ENCODE measurements at places on chromosomes 12 and 14. TPM values are rescaled to one million over a fixed set of nuclear protein-coding genes. Genes with fewer than 3 reads are reported as not detected.

GRCh38 chr14:68771631-68772030, 21.2 kb downstream of the ZFP36L1 start:
- no peak for DNase-seq

DNA sequence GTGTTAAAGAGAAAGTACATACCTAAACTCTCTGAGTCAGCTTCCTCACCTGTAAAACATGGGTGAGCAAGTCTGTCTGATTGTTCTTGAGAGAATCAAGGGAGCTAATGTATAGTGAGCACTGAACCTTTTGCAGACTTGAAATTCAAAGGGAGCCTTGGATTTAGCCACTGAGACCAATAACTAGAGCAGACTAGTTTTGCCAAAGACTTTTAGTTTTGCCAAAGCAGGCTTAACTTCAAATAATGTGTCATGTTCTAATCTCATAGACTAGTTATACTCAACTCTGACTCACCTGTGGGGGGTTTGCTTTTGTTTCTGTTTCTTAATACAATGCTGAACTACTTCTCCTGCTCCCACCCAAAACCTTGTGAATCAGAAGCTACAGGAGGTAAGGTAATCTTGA, 123.7 kb downstream of the SLC25A21 start:
- DNase-seq = no peak

DNA sequence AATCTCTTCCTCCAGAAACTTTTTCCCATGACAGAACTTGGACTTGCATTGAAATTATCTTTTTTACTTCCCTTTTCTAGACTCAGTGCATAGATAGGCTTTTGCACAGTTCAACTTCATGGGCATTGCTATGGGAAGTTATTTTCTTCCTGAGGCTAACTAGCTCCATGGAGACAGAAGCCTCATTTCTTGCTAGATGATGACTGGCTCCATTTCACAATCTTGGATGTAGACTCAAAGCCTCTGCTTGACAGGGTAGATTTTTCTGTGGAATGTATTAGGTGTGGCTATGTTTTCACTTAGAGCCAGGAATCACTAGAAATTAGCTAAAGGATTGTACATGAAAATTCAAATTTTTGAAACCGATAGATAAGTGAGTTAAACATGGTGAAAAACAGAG, 884.1 kb upstream of the MGAT4C start:
- no peak for DNase-seq

The ABHD12B gene
- not detected for total RNA-seq

DNA sequence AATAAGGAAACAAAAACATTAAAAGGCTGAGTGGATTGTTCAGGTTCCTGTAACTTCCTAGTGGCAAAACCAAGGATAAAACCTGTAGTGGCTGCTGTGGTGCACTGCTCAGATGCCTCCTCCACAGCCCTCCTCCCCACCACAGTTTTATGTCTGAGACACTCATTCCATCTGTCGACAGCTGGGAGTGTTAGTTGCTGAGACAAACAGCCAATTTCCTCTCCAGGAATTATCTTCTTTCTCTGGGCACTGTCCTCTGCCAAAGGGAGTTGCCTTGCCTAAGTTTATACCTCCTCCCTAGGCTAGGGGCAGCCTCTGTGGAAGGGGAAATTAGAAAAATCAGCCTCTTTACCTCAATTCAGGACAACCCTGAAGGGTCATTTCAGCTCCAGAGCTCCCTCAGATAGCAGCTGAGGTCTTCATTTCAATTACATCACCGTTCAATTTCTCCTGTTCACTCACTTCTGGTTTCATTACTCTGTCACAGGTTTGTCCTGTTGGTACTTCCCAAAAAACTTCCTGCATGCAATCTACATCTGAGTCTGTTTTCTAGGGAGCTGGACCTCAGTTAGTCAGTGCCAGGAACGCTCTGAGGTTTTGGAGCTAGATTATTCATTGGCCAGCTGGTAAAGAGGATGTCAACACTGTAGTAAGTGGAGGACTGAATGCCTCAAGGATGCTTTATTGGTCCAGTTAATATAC, 74.9 kb upstream of the ATP2B1 start:
- no peak for DNase-seq

The CCDC175 gene
- total RNA-seq = not detected

- no peak for DNase-seq
Observed at GRCh38 chr12:24664161-24664880, 284.6 kb downstream of the BCAT1 start.

The MYO1H gene
- not detected for total RNA-seq

DNA sequence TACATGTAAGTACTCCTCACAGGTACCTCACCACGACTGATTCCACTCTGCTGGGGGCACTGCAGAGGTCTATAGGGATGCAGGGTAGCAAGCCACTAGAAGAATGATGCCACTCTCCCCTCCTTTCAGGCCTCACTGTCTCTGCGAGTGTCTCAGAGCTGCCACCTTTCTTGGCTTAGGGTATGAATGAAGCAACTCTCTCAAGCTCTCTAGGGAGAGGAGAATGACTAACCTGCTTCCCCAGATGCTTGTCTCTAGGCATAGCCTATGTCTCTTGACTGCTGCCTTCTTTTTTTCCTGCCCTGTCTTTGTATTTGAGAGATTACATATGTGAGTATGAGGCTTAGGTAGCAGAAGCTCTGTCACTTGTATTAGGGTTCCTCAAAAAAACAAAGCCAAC, 566.5 kb upstream of the ATP2B1 start:
- DNase-seq = no peak

- DNase-seq = no peak
Observed at GRCh38 chr12:85814071-85814470, 22.1 kb downstream of the RASSF9 start.

DNA sequence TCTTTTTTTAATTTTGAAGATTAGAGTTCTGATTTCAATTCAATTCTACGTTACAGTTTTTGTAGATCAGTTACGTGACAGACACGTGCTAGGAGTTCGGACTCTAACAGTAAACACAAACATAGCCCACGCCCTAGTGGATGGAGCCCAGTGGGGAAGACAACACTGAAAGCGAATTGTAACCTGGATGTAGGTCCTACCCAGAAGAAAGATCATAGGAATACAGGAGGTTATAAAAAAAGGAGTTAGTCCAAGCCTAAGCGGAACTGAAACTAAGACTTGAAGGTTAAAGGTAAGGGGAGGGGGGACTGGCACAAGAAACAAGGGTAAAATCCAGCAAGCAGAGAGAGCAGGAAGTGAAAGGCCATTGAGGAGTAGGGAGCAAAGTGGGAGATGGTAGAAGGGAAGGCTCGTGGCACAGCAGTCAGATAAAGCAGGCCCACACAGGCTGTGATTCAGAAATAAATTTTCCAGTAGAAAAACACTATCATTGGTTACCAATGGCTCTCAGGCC, 15.7 kb upstream of the CRY1 start:
- no peak for DNase-seq

DNA sequence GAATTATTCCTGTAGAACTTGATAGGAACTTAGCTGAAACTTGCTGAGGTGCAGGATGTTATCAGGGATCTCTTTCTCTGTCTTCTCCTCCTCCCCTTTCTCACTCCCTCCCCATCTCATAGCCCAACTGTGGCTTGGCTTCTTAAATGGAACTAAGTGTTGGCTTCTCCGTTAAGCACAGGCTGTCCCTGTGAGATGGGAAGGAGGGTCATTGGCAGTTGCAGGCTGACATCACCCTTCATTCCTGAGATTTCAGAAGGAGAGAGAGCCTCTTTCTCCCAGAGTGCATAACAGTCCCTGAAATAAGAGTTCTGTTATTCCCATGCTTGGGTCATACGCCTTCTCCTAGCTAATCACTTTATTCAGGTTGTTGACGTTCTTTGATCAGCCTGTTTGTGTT, 162.0 kb downstream of the UNC79 start:
- DNase-seq = no peak

DNA sequence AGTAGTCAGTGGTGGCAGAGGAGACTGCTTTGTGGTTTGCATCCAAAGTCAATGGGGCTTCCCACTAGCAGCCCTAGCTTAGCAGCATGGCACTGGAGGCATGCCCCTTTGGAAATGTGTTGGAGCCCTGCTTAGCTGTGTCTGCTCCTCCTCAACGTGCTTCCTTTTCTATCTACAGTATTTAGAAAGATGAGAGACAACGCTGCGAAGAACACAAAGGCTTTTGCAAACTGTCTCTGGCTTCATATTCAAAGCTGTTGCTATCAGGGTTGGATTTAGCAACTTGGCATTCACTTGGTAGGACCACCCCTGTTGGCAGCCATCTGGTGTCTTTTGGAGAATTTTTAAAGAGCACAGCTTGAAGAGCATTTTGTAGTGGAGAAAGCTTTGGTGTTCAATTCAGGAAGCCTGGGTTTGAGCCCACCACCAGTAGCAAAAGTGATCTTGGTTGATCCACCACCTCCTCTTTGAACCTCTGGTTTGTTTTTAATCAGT, 82.1 kb upstream of the CCDC196 start:
- DNase-seq = no peak

DNA sequence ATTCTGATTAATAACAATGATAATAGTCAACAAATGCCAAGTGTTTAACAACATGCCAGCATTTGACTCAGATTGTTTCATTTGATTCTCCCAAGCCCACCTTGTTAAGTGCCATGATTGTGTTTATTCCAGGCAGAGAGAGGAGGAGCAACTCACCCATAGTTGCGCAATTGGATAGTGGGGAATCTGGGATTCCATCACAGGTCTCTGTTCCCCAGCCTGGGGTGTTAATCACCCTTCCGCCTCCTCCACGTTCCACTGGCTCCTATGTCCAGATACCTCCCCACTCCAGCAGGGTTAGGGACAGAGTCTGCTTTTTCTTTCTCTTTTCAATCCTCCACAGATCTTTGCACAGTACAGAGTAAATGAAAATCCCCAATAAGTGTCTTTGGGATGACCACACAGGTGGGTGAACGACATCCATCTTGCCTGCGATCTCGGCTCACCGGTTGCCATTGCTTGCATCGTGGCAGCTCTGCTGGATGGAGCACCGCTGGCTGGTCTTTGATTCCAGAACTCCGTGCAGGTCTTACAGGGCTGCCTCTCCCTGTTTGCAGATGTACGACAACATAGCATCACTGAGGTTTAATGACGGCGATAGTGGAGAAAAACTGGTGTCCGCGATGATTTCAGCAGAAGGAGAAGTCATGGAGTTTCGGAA, 78.8 kb downstream of the DNAH10 start:
- DNase-seq = no peak

DNA sequence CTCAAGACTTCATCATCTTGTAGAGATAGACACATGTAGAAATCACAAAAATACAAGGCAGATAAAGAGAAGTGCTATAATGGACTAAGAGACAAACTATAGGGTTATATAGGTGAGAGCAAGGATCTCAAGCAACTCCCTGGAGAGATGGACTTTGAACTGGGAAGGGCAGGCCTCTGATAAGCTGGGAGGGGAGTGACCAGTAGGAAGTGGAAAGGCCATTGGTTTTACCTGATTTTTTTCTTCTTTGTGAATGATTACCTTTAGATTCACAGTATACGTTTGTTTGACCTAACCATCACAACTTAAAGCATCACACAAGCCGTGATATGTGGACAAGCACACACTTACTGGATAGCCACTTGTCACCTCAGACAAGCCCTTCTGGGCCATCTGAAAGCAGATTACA, 5.2 kb upstream of the TEP1 start:
- DNase-seq = no peak

GRCh38 chr14:81559385-81559784, 25.7 kb upstream of the SEL1L start:
- DNase-seq = no peak

The KCNH3 gene
- total RNA-seq = not detected

The ETFBKMT gene
- 2.6 TPM for total RNA-seq

- no peak for DNase-seq
Observed at GRCh38 chr14:96722736-96723135, 74.4 kb upstream of the VRK1 start.

The TDRD9 gene
- 0.10 TPM for total RNA-seq

The LTB4R gene
- total RNA-seq = 7.9 TPM

- DNase-seq = no peak
Observed at GRCh38 chr12:64757771-64758170, 1.4 kb downstream of the GNS start.

- no peak for DNase-seq
Observed at GRCh38 chr12:14701809-14702568, 5.6 kb upstream of the GUCY2C start.

DNA sequence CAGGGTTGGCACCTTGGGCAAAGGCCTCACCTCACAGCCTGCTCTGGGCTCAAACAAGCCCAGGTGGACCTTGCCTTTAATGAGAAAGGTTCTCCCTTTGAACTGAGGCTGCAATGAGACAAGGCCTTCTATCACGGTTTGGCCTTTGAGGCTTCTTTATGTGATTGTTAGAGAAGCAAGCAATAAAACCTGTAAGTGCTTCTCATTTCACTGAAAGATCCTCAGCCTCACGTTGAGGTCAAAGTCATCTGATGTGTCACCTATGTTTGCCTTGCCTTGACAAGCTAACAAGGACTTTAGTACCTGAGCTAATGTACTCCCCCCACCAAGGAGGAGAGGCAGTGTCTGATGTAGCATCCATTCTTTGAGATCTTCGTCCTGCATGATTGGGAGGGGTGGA, 155.9 kb upstream of the RBM19 start:
- DNase-seq = no peak

- DNase-seq = no peak
Observed at GRCh38 chr14:68284333-68284732, 464.8 kb downstream of the RAD51B start.

- DNase-seq = no peak
Observed at GRCh38 chr12:4813741-4814140, 93.5 kb downstream of the GALNT8 start.

GRCh38 chr12:91935296-91935695, 210.3 kb downstream of the BTG1 start:
- DNase-seq = no peak

The C14orf180 gene
- total RNA-seq = not detected

- DNase-seq = no peak
Observed at GRCh38 chr12:96948782-96949181, 41.7 kb downstream of the NEDD1 start.

DNA sequence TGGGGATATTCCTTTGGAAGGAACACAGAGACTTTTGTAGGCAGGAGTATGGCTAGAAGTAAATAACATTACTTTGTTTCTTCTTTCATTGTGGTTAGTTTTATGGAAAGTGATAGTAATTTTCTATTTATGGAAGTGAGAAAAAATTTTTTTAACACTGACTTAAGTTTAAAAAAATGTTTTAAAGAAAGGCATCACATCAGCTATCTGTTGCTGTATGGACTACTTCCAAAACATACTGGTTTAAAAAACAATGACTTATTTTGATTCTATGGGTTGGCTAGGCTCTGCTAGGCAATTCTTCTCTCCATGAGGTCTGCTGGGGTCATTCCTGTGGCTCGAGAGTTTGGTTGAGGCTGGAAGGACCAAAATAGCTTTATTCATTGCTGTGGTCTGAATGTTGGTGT, 31.7 kb upstream of the SLC38A2 start:
- DNase-seq = no peak

GRCh38 chr12:16530268-16530850, 75.6 kb downstream of the LMO3 start:
- no peak for DNase-seq
